ENCODE measurements at places on chromosomes 1 and 21.

DNA sequence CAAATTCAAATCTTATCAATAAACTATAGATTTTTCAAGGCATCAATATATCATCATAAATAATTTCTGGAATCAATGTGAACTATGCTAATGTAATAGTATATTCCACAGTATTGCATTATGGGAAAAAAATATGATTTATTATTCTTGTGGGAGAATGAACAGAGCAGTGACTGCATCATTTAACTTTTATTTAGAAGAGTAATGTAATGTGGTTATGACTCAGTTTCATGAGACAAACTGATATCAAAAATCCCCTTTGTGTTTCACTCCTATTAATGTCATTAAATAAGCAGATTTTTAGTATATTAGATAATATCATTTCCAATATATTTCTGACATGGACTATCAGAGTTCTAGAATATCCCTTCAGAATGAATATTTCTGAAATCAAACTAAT lies 187.6 kb downstream of the LRRC40 start:
- DNase-seq, result no peak

DNA sequence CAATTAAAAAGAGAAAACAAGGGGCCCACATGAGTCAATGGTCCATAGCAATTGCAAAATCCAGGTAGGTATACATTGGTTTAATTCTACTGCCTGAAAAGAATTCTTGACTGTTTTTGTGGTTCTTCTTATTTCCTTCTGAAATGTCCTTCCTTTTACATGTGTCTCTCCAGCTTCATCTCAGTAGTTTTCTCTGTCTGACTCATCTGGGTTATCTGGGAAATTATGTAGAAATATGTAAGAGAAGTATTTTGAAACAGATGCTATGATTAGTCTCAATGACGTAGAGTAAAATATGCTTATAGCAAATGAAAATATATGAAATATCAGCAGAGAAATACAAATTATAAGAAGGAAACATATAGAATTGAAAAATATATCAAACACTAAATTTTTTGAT lies 953.2 kb downstream of the BRINP3 start:
- DNase-seq, result no peak

DNA sequence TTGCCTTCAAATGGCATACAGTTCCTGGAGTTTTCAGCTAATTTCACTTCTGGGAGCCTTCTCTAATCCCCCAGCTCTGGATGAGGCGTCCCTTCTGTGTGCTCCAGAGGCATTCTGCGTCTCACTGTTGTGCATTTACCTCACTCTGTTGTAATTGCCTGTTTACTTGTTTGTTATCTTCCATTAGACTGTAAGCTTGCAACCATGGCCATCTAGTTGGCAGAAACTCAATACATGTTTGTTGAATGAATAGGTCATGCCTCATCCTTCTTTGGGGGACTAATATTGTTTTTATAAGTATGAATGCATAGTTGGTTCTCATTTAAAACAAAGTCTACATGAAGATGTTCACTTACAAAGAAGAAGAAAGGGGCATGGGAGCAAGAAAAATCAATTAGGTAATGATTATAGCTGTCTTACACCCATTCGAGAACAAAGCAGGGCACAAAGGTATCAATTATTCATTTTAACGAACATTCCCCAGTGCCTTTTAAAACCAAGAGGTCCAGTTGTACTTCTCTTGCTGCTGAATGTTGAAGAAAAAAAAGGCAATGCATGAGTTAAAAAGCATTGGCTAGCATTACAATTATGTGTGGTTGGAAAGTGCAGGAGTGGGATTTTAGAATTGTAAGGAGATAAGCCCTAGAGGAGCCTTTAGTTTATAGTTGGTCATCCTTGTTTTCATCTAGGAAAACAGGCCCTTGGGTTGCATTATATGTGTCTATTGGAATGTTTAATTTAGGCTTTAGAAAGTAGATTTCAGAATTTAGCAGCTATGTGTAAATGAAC lies 6.0 kb downstream of the RGL1 start:
- no peak for DNase-seq

DNA sequence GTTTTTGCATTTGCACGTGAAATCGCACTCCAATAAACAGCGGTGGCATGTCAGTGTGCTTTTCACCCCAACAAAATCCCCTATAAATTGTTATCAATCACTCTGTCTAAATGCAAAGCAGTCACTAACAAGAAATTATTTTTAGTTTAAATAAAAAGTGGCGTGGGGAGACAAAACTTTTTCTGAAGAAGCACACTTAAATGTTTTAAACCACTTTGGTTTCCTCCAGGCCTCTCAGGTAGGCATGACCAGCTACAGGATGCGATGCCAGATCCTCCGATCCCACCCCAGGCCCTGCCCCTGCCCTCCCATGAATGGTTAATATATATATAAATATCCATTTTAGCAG lies 3.6 kb downstream of the FMO1 start:
- DNase-seq, result no peak

DNA sequence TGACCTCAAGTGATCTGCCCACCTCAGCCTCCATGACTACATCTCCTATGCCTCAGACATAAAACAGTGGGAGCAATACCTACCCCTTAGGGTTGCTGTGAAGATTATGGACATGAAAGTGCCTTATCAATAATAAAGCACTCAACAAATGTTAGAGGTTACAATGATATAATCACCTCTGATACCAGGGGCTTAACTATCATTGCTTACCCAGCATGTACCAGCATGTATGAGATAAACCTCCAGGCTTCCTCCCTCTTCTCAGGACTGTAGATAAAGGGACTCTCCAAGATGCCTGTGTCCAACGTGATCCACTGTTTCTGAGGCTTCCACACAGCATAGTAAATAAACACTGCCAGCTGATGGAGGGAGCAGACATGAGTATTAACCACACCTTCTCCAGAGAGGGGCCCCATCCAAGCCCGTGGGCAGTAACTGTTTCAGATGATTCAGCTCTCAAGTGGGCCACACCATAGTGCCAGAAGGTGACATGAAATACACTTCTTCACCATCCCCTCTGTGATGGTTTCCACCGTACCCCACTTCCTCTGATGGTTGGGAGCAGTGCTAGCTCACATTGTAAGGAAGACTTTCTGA lies 26.2 kb downstream of the RHBDL2 start:
- no peak for DNase-seq

- DNase-seq, result no peak
These were observed 3.6 kb upstream of the ZNF697 start for GRCh38 chr1:119651641-119652040.

DNA sequence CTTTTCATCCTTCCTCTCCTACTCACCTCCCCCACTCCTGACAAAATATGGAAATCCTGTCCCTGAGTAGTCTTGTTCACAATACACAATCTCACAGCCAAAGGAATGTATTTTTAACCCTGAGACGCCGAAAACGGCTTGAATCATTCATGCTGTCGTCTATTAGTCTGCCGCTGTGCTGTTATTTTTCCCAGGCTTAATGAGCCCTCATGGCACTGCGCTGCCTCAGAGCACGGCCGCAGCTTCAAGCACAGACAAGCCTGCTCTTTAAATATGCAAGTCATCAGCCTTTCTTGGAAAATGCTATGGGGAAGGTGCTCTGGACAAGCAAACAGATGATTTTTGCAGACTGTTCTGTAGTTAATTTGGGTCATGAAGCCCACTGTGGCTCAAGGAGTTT lies 302.7 kb downstream of the DISC1 start:
- DNase-seq, result no peak

Data from LoVo (cell line).